Stimulated activated CD4-positive, alpha-beta T cell treated with anti-CD3 and anti-CD28 coated beads, Interleukin-15, amount 100 ng/mL, for 1 hour (primary cell): ENCODE measurements at places on chromosomes 3 and 15.

- DNase-seq: no peak
These were observed 17.1 kb upstream of the XIRP1 start for GRCh38 chr3:39209329-39209970.

GRCh38 chr3:67529337-67529736, 125.1 kb downstream of the SUCLG2 start:
- no peak for DNase-seq

DNA sequence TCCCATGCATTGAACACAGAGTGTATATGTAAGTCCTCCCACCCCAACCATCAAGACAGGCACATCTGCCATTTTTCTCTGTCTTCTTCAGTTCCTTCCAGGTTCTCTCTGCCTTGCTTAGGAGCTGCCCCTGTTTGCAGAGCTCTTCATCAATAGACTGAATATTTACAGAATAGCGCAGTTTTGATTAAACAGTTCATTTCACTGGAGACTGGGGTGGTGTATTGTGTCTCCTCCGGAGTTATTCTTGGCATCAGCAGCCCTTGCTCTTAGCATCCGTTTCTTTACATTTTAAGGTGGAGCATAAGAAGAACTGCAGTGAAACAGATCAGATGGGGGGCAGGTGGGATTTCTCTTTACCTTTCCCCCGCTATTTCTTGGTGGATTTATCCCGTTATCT, 87.7 kb downstream of the LIPC start:
- DNase-seq: no peak

- no peak for DNase-seq
These were observed 267.2 kb downstream of the FAM43A start for GRCh38 chr3:194952841-194953241.

GRCh38 chr15:53976844-53977392, 1.3 kb upstream of the UNC13C start:
- DNase-seq: no peak
